ENCODE measurements at places on chromosomes 5 and 9.

- no peak for DNase-seq
Observed at GRCh38 chr9:129682381-129682780, 16.9 kb downstream of the PRRX2 start.

DNA sequence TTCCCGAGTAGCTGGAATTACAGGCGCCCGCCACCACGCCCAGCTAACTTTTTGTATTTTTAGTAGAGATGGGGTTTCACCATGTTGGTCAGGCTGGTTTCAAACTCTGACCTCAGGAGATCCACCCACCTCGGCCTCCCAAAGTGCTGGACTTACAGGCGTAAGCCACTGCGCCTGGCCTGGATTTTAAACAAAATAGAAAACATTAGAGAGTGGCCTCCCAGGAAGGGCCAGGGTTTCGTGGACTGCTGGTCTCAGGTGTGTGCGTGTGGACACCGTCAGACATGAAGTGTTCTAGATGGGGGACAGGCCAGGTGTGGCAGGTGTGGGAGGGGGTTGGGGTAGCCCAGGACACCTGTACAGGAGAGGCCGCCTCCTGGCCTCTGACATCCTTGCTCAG is 7.0 kb upstream of the GBGT1 start:
- DNase-seq = no peak

DNA sequence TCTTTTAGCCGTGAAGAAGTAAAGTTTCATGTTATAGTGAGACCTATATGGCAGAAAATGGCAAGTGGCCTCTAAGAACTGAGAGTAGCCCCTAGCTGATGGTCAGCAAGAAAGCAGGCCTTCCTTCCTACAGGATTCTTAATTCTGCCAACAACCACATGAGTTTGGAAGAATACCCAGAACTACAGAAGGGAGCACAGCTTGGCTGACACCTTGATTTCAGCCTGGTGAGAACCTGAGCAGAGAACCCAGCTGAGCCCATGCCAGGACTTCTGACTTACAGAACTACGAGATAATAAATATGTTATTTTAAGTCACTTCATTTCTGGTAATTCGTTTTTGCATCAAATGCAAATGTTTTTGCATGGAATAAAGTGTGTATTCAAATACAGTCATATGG is 5.9 kb upstream of the FBXL17 start:
- DNase-seq = no peak

DNA sequence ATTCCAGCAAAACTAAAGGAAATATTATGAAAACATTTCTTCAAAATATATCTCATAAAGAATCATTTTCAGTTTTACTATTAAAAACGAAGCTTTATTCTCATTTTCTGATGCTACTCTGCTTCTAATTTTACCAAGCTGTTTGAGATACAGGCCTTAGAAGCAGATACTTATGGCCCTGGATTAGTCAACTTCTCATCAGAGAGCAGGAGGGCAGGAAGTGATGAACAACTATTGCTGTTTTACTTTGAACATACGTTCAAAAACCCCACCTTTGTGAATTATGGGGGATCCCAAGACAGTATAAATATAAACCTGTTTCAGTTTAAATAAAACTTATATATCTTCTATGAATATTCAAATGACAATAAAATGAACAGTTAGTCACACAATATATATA is 16.0 kb downstream of the MPDZ start:
- no peak for DNase-seq

DNA sequence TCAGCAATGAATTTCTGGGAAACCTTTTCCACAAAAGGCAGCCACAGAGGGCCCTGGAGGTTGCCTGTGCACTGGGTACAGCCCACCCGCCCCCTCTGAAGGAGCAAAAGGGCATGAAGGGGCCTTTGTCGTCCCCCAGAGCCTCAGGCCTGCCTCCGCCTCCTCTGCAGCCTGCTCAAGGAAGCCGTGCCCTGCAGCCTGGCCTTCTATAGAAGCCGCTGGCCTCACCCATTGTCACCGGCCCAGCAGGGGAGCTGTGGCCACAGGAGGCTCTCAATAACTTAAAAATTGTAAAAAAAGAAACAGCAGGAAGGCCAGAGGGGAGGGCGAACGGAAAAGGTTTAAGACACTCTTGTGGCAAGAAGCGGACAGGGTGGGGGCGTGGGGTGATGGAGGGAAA is 213.3 kb downstream of the IRX2 start:
- DNase-seq = no peak

GRCh38 chr5:148414833-148415232 is 31.1 kb downstream of the FBXO38 start:
- DNase-seq = no peak

DNA sequence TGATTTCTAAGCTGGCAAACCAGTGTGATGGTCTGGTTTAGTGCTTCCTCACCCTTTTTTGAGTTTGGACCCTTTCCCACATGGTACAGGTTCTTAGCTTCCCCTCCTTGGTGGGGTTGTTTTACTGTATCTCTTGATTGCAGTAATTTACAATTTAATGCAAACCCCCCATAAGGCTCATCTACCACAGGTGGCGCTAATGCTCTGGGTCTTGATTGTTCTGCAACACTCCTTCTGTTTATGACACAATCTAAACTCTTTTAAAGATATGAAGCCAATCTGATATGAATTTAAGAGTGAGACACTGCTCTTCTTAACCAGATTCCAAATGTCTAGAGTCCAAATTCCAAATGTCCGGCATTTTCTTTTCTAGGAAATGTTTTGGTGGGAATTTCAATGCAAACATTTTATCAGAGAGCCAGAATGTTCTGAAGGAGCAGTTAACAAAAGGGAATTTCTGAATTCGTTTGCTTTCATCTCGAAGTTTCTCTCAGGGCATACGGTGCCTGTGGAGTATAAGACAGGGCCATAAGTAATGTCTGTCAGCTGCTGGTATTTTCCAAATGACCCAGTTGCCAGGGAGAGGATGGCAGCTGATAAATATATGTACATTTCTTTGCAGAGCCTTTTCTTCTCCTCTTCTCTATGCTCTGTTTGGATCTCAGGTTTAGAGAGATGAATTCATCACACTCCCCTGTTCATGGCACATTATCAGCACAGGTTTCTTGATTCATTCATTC is 246.8 kb downstream of the ARHGAP26 start:
- no peak for DNase-seq

GRCh38 chr9:68678430-68678829 is 26.6 kb upstream of the PIP5K1B start:
- DNase-seq = no peak

GRCh38 chr5:106873568-106873967 is 797.2 kb downstream of the EFNA5 start:
- no peak for DNase-seq

GRCh38 chr9:85302938-85303756 is 438.6 kb downstream of the AGTPBP1 start:
- no peak for DNase-seq
